COR-L47 (cell line): ENCODE measurements at places on chromosomes 1 and 21.

- DNase-seq: no peak
Measured at GRCh38 chr1:153343811-153344717, 4.6 kb downstream of the PGLYRP4 start.

GRCh38 chr1:159915571-159916241 lies 9.6 kb downstream of the TAGLN2 start:
- DNase-seq: no peak

DNA sequence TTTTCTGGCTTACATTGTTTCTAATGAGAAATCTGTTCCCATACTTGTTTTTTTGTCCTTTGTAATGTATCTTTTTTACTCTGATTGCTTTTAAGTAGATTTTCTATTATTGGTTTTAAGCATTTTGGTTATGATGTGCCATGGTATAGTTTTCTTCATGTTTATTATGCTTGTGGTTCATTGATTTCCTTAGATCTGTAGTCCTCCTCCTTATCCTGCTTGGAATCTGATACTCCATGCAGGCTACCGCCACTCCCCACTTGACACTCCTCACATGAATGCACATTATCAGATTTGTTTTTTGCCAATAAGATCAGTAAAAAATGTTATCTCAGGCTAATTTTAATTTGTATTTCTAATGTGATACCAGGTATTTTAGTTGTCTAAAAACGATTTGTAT lies 20.8 kb downstream of the UROD start:
- no peak for DNase-seq

GRCh38 chr1:29896791-29897714 lies 660.7 kb downstream of the PTPRU start:
- DNase-seq: no peak

DNA sequence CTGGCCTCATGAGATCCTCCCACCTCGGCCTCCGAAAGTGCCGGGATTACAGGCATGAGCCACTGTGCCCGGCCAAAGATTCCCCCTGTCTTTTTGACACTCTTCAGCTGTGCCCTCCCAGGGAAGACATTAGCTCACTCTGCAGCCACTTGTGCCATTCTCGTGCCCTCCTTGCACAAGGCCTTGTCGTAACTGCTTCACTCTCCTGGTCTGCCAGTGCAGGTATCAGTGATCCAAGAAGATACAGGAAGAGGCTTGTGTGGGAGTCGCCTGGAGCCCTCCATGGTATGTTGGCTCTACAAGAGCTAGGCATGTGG lies 22.0 kb upstream of the WDR26 start:
- no peak for DNase-seq

- DNase-seq: no peak
Measured at GRCh38 chr21:44054710-44055109, 42.6 kb downstream of the TRAPPC10 start.

- no peak for DNase-seq
Measured at GRCh38 chr1:210374600-210374953, 45.9 kb downstream of the HHAT start.

GRCh38 chr1:183327434-183328290 lies 90.5 kb downstream of the NMNAT2 start:
- DNase-seq: no peak

DNA sequence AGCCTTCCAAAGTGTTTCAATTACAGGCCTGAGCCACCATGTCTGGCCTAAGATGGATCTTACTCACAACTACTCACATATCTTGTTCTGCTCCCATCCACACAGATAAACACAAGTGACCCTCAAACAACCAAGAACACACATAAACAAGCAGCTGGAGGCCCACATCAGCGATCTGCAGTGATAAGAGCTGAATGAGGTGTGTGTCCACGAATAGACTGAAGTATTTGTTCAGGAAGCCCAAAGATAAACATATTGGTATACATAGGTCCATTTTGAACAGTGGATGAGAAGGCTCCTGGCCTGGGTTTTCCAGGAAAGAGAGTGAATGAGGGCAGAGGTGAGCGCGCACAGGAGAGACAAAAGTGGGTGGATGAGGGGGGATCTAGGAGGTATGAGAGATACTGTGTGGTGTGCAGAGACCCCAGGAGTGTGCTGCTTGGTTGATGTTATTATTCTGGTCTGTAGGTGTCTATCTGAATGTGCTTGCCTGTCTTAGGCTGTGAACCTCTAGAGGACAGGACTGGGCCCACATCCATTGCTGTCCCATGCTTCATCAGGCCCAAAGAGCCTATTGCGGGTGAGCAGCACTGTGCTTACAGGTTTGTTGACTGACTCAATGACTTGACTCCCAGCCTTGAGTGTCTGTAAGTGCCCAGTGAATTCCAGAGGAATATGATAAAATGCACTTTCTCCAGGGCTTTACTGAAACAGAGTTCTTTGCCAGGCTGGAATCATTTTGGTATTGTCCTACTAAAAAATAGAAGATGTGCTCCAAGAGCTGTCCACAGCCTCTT lies 79.9 kb upstream of the ATP1A1 start:
- no peak for DNase-seq
